ENCODE measurements at places on chromosomes 1 and 21. TPM values are rescaled to one million over a fixed set of nuclear protein-coding genes. Genes with fewer than 3 reads are reported as not detected.

DNA sequence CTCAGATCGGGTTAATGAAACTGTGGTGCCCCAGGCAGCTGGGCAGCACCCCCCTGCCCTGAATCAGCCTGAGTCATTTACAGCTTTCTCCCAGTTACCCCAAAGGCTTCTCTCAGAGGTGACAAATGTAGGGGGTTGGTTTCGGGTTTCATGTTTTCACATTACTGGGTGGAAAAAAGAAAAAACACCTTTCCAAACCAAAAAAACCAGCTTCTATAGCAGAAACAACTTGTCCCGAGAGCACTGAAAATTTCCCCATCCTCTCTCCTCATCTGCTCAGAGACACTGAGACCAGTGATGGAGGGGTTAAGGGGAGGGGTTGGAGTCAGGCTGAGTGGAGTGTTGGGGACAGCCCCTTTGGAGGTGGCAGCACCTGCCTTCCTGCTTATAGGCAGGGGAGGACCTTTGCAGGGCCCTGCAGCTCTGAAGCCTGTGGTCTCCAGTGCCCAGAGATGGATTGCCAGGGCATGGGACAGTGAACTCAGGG lies 15.6 kb downstream of the UTP11 start:
- H3K27ac ChIP-seq, result peak overlapping the region; percentile 72
- DNase-seq, result no peak
- H3K36me3 ChIP-seq, result peaks cover 43% of the 10 kb centered on the region
- H3K27me3 ChIP-seq, result no peaks in the 10 kb centered on the region

GRCh38 chr1:78168306-78168705 lies 122.5 kb downstream of the GIPC2 start:
- no peak overlapping the region for H3K27ac ChIP-seq
- H3K27me3 ChIP-seq, result no peaks in the 10 kb centered on the region
- H3K4me3 ChIP-seq, result no peak overlapping the region
- no peaks in the 10 kb centered on the region for H3K36me3 ChIP-seq
- no peak for DNase-seq

GRCh38 chr21:35197992-35198431 lies 148.9 kb upstream of the RUNX1 start:
- peak overlapping the region; percentile 72 for H3K27ac ChIP-seq
- no peak for DNase-seq
- H3K4me3 ChIP-seq, result no peak overlapping the region
- H3K27me3 ChIP-seq, result no peaks in the 10 kb centered on the region
- no peaks in the 10 kb centered on the region for H3K36me3 ChIP-seq

DNA sequence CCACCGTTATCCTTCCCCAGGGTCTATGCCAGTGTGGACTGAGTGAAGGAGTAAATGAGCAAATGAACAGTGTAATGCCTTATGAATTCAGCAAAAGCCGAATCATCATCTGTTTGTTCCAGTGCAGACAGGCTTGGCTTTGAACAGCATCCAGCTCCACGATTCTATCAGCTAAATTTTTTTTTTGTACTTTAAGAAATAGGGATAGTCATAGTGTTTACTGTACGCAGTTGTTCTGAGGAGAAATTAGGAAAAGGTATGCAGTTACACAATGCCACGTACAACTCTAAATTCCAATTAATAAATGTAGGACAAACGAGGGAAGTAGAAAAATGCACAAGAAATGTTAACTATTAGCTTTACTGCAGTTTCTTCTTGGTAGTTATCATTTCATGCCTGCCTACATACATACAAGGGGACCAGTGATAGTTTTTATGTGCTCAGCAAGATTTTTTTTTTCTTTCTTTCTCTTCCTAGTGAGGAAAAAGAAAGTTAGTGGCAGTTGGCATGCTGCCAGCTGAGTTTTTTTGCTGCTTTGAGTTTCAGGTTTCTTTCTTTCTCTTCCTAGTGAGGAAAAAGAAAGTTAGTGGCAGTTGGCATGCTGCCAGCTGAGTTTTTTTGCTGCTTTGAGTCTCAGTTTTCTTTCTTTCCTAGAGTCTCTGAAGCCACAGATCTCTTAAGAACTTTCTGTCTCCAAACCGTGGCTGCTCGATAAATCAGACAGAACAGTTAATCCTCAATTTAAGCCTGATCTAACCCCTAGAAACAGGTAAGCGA lies at the start of gene IFI44L:
Gene IFI44L, plus strand, starts transcription at position 646 of the 777 bp plus-strand sequence. CDS start 7,468 bp downstream, outside the sequence.
- H3K4me3 ChIP-seq, result peak within 1 kb of the TSS; percentile 58
- H3K36me3 ChIP-seq, result no peaks in the 10 kb centered on the region
- H3K27ac ChIP-seq, result peak within 1 kb of the TSS; percentile 58

DNA sequence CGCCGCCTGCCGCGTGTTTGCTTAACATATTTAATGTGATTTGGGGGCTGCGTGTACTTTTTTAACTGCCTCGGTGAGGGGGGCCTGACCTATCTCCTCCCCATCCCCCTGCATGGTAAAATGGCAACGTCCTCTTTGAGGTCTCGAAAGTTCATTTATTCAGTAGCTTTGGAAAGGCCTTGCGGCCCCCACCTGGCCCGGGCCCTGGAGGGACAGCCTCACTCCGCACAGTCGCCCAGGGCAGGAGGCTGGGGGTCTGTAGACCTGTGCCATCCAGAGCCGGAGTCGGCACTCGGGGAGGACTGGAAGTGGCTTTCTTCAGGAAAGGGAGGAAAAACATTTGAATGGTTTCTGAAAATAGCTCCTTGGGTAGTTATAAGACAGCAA lies 38.0 kb upstream of the ACTRT2 start:
- no peak for DNase-seq
- peaks cover 3% of the 10 kb centered on the region for H3K27me3 ChIP-seq
- H3K27ac ChIP-seq, result no peak overlapping the region
- H3K36me3 ChIP-seq, result no peaks in the 10 kb centered on the region

GRCh38 chr1:105865546-105865945 lies 1190.9 kb upstream of the PRMT6 start:
- H3K27me3 ChIP-seq, result no peaks in the 10 kb centered on the region
- H3K36me3 ChIP-seq, result no peaks in the 10 kb centered on the region
- no peak overlapping the region for H3K4me3 ChIP-seq
- H3K4me1 ChIP-seq, result no peaks in the 10 kb centered on the region
- no peak for DNase-seq
- no peak overlapping the region for H3K27ac ChIP-seq

- no peak overlapping the region for H3K27ac ChIP-seq
- peaks cover 11% of the 10 kb centered on the region for H3K4me1 ChIP-seq
- no peak for DNase-seq
- H3K4me3 ChIP-seq, result no peak overlapping the region
- H3K27me3 ChIP-seq, result no peaks in the 10 kb centered on the region
- H3K36me3 ChIP-seq, result no peaks in the 10 kb centered on the region
Measured at GRCh38 chr1:115677182-115677555, 35.4 kb downstream of the VANGL1 start.

DNA sequence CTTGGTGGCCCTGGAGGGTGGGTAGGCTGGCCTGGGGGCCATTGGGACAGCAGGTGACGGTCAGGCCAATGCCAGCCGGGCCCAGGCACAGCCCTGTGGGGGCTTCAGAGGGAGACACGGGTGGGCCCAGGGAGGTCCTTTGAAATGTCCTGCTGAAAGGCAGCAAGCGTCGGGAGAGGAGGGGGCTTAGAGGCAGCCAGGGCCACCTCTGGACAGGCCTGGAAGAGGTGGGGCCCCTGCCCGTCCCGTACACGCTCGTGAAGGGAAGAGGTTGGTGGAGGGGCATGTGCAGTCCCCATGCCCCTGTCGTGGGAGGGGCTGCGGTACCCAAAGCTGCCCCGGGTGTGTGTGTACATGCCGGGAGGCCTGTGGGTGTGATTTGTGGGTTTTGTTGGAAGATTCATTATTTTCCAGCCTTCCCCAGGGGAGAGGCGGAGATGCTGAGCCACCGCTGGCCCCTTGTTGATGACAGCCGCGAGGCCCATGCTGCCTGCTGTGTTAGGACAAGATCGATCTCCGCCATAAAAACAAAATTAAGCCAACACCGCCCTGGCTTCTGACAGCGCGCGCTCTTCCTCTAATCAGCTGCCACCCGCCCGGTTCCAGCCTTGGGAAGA lies 3.4 kb upstream of the PLCH2 start:
- H3K4me3 ChIP-seq, result no peak overlapping the region
- no peaks in the 10 kb centered on the region for H3K36me3 ChIP-seq
- no peak for DNase-seq
- H3K27ac ChIP-seq, result no peak overlapping the region
- peaks cover 2% of the 10 kb centered on the region for H3K27me3 ChIP-seq

- H3K36me3 ChIP-seq, result no peaks in the 10 kb centered on the region
- H3K4me1 ChIP-seq, result no peaks in the 10 kb centered on the region
- H3K27ac ChIP-seq, result no peak within 1 kb of the TSS
- DNase-seq, result no peak
Measured at GRCh38 chr1:110872745-110873720, at the start of gene CD53. CD53 (plus strand) TSS chr1:110873148; CDS start chr1:110891409, 18,261 bp downstream.

- H3K27me3 ChIP-seq, result no peaks in the 10 kb centered on the region
- H3K4me3 ChIP-seq, result no peak overlapping the region
- no peak overlapping the region for H3K27ac ChIP-seq
- DNase-seq, result no peak
- no peaks in the 10 kb centered on the region for H3K4me1 ChIP-seq
Measured at GRCh38 chr1:66464802-66465201, 69.2 kb upstream of the SGIP1 start.

- H3K36me3 ChIP-seq, result no peaks in the 10 kb centered on the region
- H3K27me3 ChIP-seq, result no peaks in the 10 kb centered on the region
- H3K4me3 ChIP-seq, result no peak overlapping the region
- DNase-seq, result no peak
- H3K27ac ChIP-seq, result no peak overlapping the region
- peaks cover 9% of the 10 kb centered on the region for H3K4me1 ChIP-seq
Measured at GRCh38 chr1:18934205-18935000, 22.1 kb downstream of the IFFO2 start.

DNA sequence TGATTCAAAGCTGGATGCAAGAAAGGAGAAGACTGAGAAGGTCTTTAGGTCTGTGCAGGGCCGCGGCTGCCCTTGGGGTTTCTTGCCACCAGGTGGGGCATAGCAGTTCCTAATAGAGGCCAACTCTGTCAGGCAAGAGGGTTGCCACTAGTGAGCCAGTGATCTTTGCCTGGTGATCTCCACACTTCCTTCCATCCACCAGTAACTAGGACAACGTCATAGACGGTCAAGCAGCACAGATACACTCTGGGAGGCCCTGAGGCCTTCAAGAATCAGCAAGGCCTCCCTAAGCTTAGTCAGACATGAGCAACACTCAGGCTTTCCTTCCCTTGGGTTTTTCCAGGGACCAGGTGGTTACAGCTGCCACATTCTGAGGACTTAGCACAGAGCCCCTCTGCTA lies 32.9 kb upstream of the ATP2B4 start:
- H3K4me1 ChIP-seq, result no peaks in the 10 kb centered on the region
- DNase-seq, result no peak
- no peaks in the 10 kb centered on the region for H3K36me3 ChIP-seq
- no peak overlapping the region for H3K27ac ChIP-seq
- H3K27me3 ChIP-seq, result no peaks in the 10 kb centered on the region

DNA sequence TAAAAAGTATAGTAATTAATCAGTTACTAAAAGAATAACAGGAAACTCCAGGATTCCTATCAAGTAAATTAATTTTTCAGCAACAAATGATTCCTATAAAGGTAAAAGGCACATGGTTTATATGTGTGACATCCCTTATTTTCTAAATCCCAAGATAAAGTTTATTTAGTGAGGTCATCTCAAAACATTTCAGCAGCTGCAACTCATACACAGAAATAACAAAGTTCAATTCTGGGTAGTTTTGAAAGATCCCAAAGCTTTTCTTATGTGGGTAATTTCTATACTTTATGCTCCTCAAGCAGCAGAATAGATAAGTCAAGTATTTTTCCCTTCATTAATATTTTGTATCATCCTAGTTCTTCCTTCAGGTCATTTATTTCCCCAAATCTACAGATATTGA lies 117.7 kb downstream of the EIF4G3 start:
- no peaks in the 10 kb centered on the region for H3K36me3 ChIP-seq
- H3K4me3 ChIP-seq, result no peak overlapping the region
- H3K27me3 ChIP-seq, result no peaks in the 10 kb centered on the region
- no peaks in the 10 kb centered on the region for H3K4me1 ChIP-seq
- H3K27ac ChIP-seq, result no peak overlapping the region

AADACL4 gene
- not detected for total RNA-seq

RRP15 gene
- 58.4 TPM for total RNA-seq

GPR157 gene
- total RNA-seq, result 49.5 TPM

KRTAP11-1 gene
- not detected for total RNA-seq

NBPF26 gene
- total RNA-seq, result 11.0 TPM

All from psoas muscle (tissue), 8 donors.